A549 treated with Hydrocortisone at 1 μM for 4 hours (cell line): ENCODE measurements at places on chromosomes 7 and 10. TPM values are rescaled to one million over a fixed set of nuclear protein-coding genes. Genes with fewer than 3 reads are reported as not detected.

The FAM131B gene
- 0.23 to 0.50 TPM (median 0.39 TPM) in 5 replicates for total RNA-seq

The ACBD7 gene
- 0.97 to 1.4 TPM (median 1.1 TPM) in 5 replicates for total RNA-seq

The ANXA8L1 gene
- 94.4 to 128 TPM (median 105 TPM) in 5 replicates for total RNA-seq

The PRKAR2B gene
- 2.2 to 3.4 TPM (median 2.8 TPM) in 5 replicates for total RNA-seq

The NPC1L1 gene
- total RNA-seq, result 0.05 to 0.11 TPM (median 0.08 TPM) in 5 replicates

The LZTS2 gene
- total RNA-seq, result 34.2 to 41.0 TPM (median 38.1 TPM) in 5 replicates

The TRIL gene
- total RNA-seq, result not detected in 5 replicates
